ENCODE measurements at places on chromosomes 5 and 9.

GRCh38 chr5:7412409-7412808 is 16.5 kb downstream of the ADCY2 start:
- DNase-seq, result no peak

DNA sequence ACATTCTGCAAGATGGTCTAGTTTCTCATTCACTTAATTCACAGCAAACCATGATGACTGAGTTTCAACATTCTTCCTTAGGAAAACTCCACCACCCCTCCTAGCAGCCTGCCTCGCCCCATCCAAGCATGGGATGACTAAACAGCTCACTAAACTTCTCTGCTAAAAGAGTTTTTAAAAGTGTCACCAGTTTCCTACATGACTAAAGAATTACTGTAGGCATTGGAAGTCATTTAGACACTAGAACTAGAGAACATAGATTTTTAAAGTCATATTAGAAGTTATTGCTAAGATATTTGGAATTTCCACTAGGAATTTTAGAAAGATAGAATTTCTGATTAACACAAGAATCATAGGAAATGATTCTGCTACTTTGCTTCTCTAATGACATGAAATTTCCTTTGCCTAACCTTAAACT is 5.5 kb upstream of the ESM1 start:
- DNase-seq, result no peak

DNA sequence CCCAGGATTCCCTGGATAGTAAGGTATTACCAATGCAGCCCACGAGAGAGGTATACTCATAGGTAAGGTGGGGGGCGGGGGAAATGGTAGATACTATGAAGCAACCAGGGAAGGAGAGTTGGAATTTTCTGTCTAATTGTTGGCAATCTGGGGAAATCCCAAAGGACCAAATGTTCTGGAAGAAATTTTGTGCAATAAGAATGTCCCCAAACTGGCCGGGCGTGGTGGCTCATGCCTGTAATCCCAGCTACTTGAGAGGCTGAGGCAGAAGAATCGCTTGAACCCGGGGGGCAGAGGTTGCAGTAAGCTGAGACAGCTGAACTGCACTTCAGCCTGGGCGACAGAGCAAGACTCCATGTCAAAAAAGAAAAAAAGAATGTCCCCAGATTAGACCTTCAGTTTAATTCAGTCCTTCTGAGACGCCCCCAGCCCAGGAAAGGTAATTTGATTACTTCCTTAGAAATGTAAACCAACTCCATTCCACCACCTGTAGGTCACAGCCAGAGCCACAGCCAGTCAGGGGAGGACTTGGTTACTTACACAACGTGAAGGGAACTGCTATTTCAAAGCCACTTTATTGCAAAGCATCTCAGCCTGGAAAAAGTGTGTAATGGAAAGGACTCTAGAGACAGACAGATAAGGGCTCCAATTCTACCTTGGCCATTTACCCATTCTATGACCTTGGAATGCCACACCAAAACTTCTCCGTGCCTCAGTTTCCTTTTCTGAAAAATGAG is 50.0 kb upstream of the KLF4 start:
- DNase-seq, result peak; percentile 11

- no peak for DNase-seq
Measured at GRCh38 chr5:112689155-112689909, 48.4 kb upstream of the APC start.

GRCh38 chr5:1131191-1131621 is 19.3 kb upstream of the SLC12A7 start:
- DNase-seq, result no peak

DNA sequence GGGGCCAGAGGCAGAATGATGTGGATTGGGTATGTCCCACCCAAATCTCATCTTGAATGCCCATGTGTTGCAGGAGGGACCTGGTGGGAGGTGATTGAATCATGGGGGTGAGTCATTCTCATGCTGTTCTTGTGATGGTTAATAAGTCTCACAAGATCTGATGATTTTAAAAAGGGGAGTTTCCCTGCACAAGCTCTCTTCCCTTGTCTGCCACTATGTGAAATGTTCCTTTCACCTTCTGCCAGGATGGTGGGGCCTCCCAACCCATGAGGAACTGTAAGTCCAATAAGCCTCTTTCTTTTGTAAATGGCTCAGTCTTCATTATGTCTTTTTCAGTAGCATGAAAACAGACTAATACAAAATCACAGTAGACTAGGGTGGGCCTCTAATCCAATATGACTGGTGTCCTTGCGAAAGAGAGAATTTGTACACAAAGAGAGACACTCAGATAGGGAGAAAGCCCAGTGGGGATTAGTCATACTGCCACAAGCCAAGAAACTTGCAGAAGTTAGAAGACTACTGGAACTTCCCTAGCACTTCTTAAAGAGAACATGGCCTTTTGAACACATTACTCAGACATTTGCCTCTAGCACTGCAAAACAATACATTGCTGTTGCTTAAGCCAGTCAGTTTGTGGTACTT is 68.4 kb downstream of the ANXA1 start:
- peak; percentile 50 for DNase-seq

GRCh38 chr5:168850683-168851082 is 271.5 kb upstream of the PANK3 start:
- DNase-seq, result no peak

DNA sequence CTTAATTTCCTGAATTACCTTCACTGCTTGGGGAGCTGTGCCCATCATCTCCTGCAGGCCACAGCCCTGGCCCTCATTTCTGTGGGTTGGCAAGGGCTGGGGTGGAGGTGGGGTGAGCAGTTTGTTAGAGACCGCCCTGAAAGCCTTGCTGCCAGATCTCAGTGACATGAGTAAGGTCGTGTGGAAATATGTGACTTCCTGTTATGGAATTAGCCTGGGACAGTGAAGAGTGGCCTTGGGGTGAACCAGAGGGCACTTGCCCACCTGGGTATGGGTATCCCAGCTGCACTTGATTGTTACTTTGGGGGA is 2.5 kb upstream of the HNRNPAB start:
- DNase-seq, result no peak

- no peak for DNase-seq
Measured at GRCh38 chr9:109967651-109968642, 187.9 kb downstream of the PALM2AKAP2 start.

DNA sequence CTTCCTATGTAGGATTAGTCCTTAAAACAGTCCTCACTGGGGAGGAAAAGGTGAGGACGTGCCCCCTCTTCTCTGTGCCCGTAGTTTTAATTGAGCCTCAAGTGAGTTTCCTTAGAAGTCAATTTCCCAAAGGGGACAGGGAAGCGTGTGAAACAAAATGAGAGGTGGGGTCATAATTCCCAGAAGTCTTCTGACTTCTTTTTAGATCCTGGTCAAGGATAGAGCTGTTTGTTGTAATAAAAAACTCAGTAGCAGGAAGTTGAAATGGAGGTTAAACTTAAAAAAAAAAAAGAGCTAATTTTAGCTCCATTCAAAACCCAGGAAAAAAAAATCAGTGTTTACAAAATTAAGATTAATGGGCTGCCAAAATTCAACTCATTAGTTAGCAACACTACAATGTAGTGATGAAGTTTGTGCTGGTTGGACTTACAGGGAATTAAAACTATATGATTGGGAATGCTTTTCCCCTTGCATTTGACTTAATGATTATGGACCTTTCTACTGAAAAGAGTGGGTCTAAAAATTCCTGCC is 158.3 kb upstream of the MEF2C start:
- no peak for DNase-seq

- no peak for DNase-seq
Measured at GRCh38 chr5:131795228-131795627, 1.6 kb downstream of the FNIP1 start.

DNA sequence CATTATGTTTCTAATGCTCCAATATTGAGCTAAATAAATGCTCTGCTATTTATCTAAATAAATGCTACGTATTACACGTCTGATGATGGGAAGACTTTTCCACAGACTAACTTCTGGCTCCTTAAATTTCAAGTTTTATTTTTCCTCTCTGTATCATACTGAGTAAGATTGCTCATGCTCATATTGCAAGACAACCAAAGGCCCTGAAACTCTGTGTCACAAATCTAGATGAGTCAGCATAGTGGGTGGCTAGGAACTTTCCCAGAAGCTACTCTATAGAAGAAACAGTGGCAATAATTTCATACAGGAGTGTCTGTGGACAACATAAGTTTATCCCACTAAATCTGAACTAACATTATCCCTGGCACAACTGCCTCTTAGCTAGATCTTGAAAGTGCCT is 53.0 kb upstream of the RFX3 start:
- DNase-seq, result no peak

GRCh38 chr9:20292002-20292401 is 330.3 kb downstream of the MLLT3 start:
- peak; percentile 27 for DNase-seq

DNA sequence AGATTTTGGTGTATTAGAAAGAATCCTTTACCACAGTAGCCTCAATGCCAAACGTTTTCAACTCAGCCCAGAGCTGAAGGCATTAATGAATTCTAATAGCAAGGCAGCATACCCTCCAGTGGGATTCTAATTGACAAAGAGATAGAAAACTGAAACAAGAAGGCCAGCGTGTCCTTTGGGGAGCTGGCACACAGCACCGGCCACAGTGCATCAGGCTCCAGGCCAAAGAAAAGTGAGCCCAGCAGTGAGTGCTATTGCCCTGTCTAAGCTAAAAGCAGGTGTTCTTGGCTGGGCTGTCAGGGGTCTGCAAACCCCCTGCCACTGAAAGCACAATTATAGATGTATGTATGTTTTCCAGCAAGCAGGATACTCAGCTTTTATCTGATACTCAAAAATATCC is 40.4 kb downstream of the PPIC start:
- DNase-seq, result no peak

Measured in H4 (cell line).